Chondrocyte (in vitro differentiated cells): ENCODE measurements at places on chromosomes 7 and 10. TPM values are rescaled to one million over a fixed set of nuclear protein-coding genes. Genes with fewer than 3 reads are reported as not detected.
A peak's percentile ranks its signal among the peaks of the same experiment; 100 is the strongest.

The TAS2R3 gene
- total RNA-seq, result 0.52 to 2.9 TPM in 2 of 3 replicates, not detected in the other

DNA sequence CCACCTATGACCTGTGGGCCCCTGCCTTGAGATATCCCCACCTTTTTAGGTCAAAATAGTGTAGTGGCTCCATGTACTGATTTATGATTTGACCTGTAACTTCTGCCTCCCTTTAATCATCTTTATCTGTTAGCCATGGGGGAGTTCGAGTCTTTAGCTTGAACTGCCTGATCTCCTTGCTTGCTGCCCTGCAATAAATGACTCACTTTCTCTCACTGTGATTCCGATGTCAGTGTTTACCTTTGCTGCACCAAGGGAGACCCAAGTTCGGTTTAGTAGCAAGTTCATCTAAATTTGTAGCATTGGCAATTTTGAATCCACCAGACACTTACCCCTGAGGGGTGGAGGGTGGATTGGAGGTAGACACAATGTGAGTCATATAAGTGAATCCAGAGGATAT, 814.6 kb upstream of the AUTS2 start:
- no peak for DNase-seq

- no peak for DNase-seq
Measured at GRCh38 chr7:132655131-132655727, 79.0 kb upstream of the PLXNA4 start.

DNA sequence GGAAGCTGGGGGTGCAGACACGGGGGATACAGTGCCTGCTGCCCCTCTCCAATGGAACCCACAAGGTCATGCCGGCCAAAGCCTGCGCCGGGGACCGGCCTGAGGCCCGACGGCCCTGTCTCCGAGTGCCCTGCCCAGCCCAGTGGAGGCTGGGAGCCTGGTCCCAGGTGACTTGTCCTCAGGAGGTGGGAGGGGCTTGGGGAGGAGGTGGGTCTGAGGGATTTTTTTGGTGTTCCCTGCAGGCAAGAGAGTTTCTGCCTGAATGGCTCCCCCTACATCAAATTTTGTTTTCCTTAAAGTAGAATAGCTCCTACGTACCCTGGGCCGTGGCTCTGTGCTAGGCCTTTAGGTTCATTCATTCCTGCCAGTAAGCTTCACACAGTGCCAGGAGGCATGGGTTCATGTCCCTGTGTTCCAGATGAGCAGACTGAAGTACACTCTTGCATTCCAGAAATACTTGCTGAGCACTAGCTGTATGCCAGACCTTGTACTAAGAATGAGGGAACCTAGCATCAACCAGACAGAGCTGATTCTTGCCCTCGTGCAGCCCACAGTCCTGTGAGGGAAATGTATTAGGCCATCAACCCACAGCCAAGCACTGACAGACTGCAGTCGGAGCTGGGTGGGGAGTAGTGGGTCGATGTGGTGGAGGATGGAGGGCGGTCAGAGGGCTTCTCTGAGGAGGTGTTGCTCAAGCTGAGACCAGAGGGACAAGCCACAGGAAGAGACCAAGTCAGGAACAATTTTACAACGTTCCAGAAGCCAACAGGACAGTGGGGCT, 31.1 kb downstream of the TBATA start:
- DNase-seq, result peak; percentile 76

DNA sequence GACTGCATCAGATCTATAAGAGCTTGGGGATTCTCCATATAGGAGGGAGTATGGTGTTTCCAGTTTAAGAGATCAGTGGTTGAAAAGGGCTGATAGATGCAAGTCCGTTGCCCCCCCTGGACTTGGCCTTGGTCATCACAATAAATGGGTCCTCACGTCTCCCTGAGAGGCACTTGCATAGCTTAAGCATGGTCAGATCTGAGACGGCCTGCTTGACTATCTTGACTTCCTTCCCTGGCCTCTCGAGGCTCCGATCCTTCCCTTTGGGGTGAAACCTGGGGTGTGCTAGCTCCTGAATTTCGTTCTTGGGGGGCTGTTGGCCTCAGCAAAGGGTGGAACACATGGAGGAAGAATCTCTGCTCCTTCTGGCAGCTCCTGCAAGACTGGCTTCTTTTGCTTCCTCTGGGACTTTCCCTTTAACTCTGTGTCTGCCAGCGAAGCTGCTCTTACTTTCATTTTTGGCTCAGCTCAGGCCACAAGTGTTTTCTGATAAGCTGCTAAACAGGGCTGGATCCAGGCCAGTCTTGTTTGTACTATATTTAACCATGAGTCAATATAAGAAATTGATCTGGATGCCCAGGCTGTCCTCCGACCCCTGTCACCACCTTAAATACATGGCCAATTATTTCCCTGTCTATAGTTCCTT, 11.2 kb upstream of the ZNF485 start:
- no peak for DNase-seq

The MRC1 gene
- 0.07 TPM in 1 of 3 replicates, not detected in the others for total RNA-seq

GRCh38 chr7:14321947-14322346, 332.5 kb upstream of the ETV1 start:
- DNase-seq, result no peak

DNA sequence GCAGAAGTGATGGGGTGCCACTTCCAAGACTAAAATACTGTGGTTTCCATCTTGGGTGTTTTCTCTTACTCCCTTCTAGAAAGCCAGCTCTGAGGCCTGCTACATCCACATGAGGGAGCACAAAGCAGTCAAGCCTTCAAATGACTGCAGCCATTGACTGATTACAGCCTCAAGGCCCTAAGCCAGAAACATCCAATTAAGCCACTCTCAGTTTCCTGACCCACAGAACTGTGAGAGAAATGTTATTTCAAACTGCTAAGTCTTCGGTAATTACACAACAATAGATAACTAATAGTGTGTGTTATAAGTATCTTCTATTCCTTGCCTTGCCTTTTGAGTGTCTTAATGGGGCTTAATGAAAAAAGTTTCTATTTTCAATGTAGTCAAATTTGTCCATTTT, 24.8 kb downstream of the BRAF start:
- DNase-seq, result no peak

The FRAT1 gene
- total RNA-seq, result 1.3 to 2.6 TPM (median 1.5 TPM) in 3 replicates

DNA sequence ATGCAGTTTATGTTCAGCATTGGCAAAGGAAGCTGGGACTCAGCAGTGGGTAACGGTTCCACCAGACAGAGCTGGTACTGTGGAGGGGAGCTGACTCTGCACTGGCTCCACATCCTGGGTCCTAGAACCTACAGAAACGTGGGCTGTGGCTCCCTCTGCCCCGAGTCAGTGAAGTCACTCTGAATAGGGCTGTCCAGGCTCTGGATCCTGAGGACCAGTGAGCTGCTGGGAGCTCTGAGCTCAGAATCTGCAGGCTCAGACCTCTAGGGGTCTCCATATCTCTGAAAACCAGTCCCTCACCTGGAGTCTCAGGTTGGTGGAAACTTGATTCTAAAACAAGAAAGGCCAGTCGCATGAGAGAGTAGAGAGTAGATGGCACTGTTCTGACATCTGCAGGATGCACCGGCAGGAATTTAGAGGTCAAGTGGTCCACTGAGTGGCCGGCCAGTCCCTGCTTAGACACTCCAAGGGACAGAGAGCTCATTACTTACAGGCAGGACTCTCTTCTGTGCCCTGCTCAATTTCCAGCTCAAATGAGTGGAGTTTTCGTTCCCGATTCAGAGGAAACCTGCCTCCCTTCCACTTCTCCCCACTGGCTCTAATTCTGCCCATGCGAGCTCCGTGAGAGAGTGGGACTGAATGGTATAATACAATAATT, 18.6 kb downstream of the NPFFR1 start:
- no peak for DNase-seq

The GNAT3 gene
- not detected in 3 replicates for total RNA-seq

GRCh38 chr7:64863969-64864368, 39.1 kb upstream of the ZNF273 start:
- DNase-seq, result no peak

GRCh38 chr7:42590771-42591310, 321.0 kb downstream of the C7orf25 start:
- DNase-seq, result no peak

The PITX3 gene
- total RNA-seq, result not detected in 3 replicates
